ENCODE measurements at places on chromosomes 2 and 18. TPM values are rescaled to one million over a fixed set of nuclear protein-coding genes. Genes with fewer than 3 reads are reported as not detected.

GRCh38 chr18:48894799-48895346, 55.9 kb downstream of the SMAD7 start:
- DNase-seq = no peak

IL1R1 gene
- 17.6 TPM for total RNA-seq

RSAD2 gene
- 1.2 TPM for total RNA-seq

DNA sequence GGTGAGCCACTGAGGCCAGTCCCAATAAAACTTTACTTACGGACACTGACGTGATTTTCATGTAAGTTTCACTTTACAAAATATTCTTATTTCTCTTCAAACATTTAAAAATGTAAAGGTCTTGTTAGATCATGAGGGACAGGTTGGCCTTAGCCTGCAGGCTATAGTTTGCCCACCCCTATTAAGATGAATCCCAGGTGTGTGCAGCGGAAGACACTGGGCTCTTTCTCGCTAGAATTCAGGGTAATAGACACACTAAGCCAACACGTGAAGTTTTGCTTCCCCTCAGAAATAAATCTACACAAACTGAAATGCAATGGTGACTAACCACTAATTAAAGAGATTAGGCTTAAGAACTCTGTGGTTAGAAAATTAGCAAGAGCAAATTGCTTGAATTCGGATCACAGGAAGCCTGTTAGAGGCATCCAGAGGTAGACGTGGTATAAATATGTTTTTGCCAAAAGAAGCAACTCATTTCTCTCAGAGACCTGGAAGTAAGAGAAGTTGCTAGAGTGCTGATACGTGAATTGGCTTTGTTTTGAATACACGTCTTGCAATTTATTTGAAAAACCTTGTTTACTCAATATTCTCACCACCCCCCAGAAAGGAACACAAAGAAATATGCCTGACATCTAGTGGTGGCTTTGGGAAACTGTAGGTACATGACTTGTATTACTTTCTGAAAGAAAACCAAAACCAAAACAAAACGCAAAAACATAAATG, 151.6 kb downstream of the DTNB start:
- DNase-seq = no peak

DNA sequence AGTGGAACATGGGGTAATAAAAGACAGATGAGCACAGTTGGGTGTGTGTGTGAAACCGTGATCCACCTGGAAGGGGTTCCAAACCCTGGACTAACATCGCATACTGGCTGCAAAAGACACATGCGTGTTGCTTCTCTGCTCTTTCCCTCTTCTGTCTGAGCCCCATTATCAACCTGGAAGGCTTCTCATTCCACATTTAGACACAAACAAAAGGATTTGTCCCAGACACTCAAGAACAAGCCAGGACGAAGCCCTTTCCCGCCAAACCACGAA, 7.0 kb upstream of the SP9 start:
- DNase-seq = no peak

GRCh38 chr2:133676392-133677130, 108.3 kb upstream of the NCKAP5 start:
- no peak for DNase-seq

DNA sequence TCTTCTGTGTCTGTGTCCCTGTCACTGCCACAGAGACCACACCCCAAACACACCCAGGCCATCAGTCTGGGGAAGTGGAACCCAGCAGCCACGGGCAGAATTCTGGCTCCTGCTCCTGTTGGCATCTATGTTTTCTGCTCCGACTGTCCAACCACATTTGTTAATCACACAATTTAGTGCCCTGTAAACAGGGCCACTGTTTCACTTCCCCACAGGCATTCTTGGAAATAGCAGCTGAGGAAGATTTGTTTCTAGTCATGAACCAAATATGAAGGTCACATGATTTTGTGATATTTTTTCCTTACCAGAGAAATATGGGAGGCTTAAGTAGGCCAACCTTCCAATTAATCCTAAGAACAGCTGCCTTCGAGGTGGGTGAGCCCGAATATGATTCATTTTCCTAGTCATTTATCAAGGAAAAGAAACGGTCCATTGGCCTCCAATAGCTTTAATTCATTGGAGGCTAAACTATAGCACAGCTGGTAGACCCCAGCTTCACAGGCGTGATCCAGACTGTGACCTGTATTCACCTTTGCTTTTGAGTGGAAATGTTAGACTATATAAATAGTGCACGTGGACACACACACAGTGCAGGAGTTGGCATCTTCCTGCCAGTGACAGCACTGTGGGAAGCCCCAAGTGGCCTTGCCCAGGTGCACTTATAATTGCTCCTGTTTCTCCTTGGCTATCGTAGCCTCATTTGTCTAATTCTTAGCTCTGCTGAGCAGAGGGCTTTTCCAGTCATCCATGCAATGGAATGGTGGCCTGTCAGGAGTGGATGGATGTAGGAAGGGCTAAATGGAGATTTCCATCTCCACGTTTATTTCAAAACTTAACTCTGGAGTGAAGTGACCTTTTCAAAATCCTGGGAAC, 267.9 kb downstream of the LPIN1 start:
- no peak for DNase-seq

DNA sequence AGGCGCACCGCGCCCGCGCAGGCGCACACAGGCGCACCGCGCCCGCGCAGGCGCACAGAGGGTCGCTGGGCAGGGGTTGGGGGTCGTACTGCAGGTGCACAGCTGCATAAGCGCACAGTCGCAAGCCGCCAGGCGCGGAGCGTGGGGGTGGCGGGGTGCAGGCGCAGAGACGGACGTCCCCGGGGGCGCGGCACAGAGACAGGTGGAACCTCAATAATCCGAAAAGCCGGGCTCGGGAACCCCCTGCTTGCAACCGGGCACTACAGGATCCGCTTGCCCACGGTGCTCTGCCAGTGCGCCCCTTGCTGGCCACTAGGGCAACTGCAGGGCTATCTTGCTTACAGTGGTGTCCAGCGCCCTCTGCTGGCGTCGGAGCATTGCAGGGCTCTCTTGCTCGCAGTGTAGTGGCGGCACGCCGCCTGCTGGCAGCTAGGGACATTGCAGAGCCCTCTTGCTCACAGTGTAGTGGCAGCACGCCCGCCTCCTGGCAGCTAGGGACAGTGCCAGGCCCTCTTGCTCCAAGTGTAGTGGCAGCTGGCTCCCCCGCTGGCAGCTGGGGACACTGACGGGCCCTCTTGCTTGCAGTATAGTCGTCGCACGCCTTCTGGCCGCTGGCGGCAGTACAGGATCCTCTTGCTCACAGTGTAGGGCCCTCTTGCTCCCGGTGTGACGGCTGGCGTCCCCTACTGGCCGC, 34.9 kb downstream of the FAM110C start:
- DNase-seq = no peak

GRCh38 chr2:174590928-174591648, 6.5 kb downstream of the WIPF1 start:
- no peak for DNase-seq

- no peak for DNase-seq
Measured at GRCh38 chr2:134657650-134658250, 61.0 kb downstream of the TMEM163 start.

PRKAG3 gene
- total RNA-seq = 65.4 TPM

DNA sequence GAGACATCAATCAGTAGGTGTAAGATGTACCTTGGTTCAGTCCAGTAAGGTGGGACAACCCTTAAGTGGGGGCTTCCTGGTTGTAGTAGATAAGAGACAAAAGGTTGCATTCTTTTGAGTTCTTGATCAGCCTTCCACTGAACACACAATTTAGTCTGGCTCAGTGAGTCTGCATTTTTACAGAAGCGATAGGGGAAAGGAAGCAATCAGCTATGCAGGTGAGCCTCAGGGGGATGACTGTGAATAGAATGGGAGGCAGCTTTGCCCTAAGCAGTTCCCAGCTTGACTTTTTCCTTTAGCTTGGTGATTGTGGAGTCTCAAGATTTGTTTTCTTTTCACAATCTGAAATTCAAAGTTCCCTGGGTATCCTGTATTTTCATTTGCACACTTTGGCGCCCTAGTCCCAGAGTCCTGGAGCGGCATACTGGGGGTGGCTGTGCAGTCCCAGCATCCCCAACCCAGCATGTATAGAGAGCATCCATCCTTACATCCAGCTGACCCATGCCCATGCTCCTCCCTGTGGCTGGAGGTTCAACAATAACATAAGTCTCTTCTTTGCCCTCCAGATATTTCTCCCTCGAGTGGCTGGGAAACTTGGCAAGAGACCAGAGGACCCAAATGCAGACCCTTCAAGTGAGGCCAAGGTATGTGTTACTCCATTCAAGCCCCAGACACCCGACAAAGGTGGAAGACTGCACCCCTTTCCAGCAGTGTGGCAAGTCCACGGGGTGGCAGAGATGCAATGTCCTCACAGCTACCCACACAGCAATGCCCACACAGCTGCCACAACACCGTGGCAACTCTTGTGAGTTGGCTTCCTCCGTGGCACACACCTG, 20.1 kb upstream of the PRLH start:
- DNase-seq = no peak

TMEM131 gene
- total RNA-seq = 15.1 TPM

GRCh38 chr2:158723921-158724802, 71.0 kb upstream of the DAPL1 start:
- DNase-seq = no peak

- DNase-seq = no peak
Measured at GRCh38 chr18:9536354-9537152, 61.2 kb downstream of the RALBP1 start.

- DNase-seq = no peak
Measured at GRCh38 chr18:22318745-22319407, 98.8 kb downstream of the CTAGE1 start.

GRCh38 chr2:175304541-175304940, 123.0 kb upstream of the ATP5MC3 start:
- DNase-seq = no peak

GRCh38 chr2:232950751-232951150, 62.3 kb downstream of the NGEF start:
- no peak for DNase-seq

AMER3 gene
- not detected for total RNA-seq

DNA sequence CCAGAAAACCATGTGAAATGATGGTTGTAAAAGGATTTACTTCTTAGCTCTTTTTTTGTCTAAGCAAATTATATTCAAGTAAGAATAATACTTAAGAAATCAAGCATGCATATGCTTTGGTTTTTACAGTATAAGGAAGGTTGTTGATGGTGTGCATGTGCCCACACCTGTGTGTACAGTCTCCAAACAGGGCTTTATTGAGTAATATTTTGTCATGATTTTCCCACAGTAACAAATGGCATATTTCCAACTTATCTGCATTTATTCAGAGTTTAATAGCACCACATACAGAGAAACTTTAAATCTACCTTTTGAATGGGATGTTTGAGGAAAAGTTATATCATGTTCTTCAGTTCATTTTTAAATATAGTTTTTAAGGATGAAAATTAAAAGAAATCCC, 76.5 kb upstream of the DSG1 start:
- DNase-seq = no peak

DNA sequence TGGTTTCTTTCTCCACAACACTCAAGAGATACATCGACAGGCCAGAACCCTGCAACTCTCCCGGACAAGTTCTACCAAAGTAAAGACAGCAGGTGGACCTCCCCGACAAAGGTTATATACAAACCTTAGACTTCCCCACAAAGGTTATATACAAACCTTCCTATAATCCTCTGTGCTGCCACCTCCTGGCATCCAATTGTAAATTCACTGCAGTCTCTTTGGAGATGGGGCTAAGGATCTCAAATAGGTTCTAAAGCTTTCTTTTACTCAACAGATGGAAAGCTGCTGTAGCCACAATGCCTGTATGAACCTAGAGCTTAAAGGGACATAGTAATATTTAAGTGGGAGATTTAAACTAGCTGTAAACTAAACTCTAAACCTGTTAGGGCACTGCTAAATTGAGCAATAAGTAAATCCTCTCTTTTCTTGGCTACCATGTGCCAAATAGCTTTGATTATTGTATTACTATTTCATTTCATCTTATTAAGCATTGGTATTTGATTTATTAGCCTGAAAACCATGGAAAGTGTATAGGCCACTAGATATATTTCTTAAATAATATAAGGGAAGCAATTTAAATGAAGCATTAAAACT, 9.8 kb upstream of the MREG start:
- no peak for DNase-seq

CFAP65 gene
- not detected for total RNA-seq

PJVK gene
- total RNA-seq = 0.27 TPM

SCYGR4 gene
- total RNA-seq = not detected

DNA sequence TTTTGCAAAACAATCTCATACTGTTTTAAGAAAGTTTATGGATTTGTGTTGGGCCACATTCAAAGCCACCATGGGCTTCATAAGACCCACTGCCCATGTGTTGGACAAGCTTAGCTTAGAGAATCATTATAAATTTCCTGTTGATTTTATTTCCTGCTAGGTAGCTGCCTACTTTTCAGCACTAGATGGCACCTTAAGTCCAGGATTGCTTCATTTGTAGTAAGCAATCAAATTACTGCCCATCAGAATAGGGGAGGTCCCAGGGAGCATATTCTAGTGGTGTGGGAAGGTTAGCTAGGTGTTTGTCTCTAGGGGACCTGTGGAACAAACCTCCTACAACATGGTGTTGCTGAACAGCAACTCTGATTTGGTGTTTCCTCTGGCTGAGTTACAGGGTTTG, 11.0 kb upstream of the DCDC2C start:
- no peak for DNase-seq

- no peak for DNase-seq
Measured at GRCh38 chr2:181785691-181786344, 105.5 kb upstream of the NEUROD1 start.

GRCh38 chr2:6905668-6906067, 11.5 kb upstream of the RNF144A start:
- no peak for DNase-seq

SFTPB gene
- total RNA-seq = not detected
